ENCODE measurements at places on chromosomes 7 and 10. TPM values are rescaled to one million over a fixed set of nuclear protein-coding genes. Genes with fewer than 3 reads are reported as not detected.
A peak's percentile ranks its signal among the peaks of the same experiment; 100 is the strongest.

DNA sequence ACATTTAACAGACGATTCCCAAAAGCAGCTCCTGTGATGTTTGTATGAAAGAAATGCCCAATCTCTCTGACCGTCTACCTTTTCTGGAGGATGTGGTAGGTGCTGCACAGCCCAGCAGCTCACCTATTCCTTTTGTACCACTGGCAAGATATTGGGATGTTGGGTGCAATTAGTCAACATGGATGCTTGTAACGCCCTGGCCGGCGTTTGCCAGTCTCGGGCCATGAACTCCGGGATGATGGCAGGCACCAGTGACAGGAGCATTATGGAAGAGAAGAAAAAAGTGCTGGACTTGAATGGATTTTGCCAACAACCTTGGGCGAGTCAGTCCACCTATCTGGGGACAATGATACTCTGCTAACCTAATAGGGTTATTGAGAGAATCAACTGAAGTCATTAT lies 69.0 kb upstream of the ZNF438 start:
- no peak for DNase-seq

GRCh38 chr10:98299341-98299740 lies 31.3 kb upstream of the LOXL4 start:
- peak; percentile 33 for DNase-seq

GRCh38 chr10:87767253-87767652 lies 50.8 kb downstream of the ATAD1 start:
- DNase-seq, result no peak

DNA sequence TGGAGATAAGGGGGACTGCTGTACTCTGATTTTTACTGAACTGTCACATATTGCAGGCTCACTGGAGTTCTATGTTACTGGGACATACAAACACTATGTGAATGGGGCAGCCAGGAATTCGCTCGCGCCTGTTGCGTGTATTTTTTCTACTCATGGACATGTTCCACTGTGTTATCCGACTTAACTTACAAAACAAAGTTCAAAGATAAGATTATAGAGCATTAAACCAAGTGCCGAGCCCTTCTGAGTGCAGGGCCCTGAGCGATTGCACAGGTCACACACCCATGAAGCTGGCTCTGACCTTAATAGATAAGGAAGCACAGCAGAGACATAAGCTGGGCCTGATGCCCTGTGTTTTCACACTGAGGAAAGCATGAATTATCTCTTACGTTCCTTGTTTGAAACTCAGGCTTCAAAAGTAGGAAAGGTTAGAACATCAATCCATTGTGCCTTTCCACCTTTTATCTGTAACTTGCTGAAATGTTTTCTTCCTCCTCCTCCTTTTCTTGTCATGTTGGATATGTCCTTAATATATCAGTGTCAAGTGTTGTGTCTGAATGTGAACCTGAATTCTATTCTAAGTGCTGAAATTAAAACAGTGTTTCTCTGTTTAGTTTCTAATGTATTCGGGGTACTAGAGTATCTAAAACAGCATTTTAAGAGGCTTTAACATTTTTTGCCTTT lies 273.8 kb downstream of the AUTS2 start:
- DNase-seq, result no peak

DNA sequence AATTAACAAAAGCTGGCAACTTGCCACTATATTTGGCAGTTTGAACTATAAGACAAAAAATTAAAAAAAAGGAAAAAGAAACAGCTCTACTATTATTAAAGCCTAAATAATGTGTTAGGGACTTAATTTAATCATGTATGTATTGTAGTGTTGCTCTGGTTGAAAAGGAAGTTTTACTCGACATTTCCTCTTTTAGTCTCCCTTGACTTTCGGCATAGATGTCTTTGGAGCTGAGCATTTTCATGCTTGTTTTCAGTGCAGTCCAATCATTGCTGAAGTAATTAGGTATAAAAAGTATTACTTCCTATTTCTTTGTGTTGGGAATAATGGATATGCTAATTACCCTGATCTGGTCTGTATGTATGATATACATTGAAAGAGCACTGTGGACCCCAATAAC lies 216.8 kb upstream of the KLF6 start:
- DNase-seq, result no peak

DNA sequence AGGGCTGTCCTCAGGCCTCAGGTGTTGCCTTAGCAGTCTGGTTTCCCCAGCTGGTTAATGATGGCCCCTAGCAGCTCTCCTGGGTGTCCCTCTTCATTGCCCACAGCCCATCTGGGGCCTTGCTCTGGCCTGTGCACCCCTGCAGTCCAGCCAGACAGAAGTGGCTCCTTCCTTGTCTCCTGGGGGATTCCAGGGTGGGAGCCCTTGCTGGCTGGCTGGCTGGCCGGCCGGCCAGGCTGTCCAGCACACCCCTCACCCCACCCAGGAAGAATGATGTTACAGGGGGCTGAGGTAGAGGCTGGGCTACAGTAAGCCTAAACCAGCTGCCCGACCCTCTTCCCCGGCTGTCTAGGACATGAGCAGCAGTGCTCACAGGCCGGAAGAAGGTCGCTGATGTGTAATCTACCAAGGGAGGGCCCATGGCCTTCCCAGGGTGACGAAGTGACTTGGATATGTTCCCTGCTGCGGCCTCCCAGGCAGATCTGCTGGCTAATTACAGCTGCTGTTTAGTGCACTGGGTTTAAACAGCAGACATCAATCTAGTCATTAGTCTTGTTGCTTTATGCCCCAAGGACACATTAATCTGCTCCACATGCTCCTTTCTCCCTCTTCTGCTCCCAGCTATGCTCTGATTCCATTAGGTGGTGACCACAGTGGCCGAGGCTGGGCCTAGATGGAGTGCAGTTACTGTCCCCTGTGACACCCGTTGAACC lies 53.8 kb upstream of the LRRC4 start:
- DNase-seq, result peak; percentile 62

DNA sequence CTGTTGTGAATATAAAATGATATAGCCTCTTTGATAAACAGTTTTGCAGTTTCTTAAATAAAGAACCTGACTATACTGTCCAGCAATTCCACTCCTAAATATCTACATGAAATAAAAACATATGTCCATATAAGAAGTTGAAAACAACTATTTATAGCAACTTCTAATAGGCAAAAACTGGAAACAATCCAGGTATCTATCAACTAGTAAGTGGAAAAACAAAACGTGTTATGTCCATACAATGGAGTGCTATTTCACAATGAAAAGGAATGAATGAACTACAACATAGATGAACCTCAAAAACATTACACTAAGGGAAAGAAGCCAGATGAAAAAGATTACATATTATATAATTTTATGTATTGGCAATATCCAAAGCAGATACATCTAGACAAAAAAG lies 268.9 kb downstream of the CSTF2T start:
- DNase-seq, result no peak

GRCh38 chr10:84355106-84355505 lies 26.7 kb downstream of the CCSER2 start:
- no peak for DNase-seq

GRCh38 chr10:96606216-96606615 lies 19.4 kb upstream of the TM9SF3 start:
- DNase-seq, result peak; percentile 61

GRCh38 chr7:93013446-93014061 lies 104.2 kb downstream of the SAMD9 start:
- peak; percentile 30 for DNase-seq

Gene HGF
- total RNA-seq, result 60.6 TPM

Gene PPP1R9A
- under 0.01 TPM for total RNA-seq

Gene H2BK1
- not detected for total RNA-seq

Gene TAS2R5
- total RNA-seq, result 0.86 TPM

Gene RTKN2
- 15.1 TPM for total RNA-seq

Gene PTPN20
- total RNA-seq, result under 0.01 TPM

Gene TMEM184A
- 0.64 TPM for total RNA-seq

Data from fibroblast of villous mesenchyme (primary cell).